Left ventricle myocardium inferior (tissue), 1 donor: ENCODE measurements at places on chromosomes 1 and 21. TPM values are rescaled to one million over a fixed set of nuclear protein-coding genes. Genes with fewer than 3 reads are reported as not detected.

The SELE gene
- 0.44 TPM for total RNA-seq

The ARHGAP30 gene
- total RNA-seq: 2.4 TPM

The FMO1 gene
- 0.49 TPM for total RNA-seq

The C1orf141 gene
- total RNA-seq: not detected

The CELA3B gene
- total RNA-seq: not detected

The IGSF3 gene
- total RNA-seq: 19.9 TPM

The SGIP1 gene
- 9.0 TPM for total RNA-seq

The FAM177B gene
- not detected for total RNA-seq

The DTL gene
- 0.30 TPM for total RNA-seq

The CHIA gene
- not detected for total RNA-seq

The ASPM gene
- total RNA-seq: 0.44 TPM

GRCh38 chr1:71785450-71785849 is 496.9 kb downstream of the NEGR1 start:
- no peak for DNase-seq

DNA sequence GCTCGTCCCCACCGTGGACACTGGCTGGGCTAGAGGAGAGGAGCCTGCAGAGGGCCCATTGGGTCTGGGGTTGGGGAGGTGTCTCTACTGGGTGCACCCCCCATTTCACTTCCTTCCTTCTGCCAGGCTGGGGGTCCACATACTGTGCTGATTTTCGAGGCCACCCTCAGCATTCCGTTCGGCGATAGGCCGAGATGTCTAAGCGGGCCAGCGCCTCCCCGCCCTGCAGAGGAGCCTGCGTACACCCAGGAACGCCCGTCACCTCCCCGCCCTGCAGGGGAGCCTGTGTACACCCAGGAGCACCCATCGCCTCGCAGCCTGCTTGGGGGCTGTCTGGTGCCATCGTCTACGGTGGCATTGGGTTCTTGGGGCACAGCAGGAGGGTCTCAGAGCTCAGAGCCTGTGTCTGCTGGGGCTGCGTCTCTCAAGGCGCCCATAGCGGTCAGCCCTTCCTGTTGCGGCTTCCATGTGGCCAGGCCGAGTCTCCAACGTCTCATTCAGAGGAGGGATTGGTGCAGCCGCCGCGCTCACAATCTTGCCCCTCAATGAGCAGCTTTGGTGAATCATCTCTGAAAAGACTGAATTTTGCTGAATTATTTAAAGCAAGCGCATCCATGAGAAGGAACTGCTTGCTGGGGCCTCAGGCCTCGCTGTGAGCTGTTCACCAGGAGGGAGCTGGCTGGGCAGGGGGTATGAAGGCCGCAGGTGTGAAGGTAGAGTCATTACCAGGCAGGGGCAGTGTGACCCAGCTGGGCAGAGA is 30.7 kb upstream of the AGPAT3 start:
- DNase-seq: no peak

GRCh38 chr1:245807954-245808719 is 653.4 kb downstream of the KIF26B start:
- no peak for DNase-seq

- DNase-seq: peak; percentile 80
Measured at GRCh38 chr1:111739925-111740765, 950 bp upstream of the INKA2 start.

DNA sequence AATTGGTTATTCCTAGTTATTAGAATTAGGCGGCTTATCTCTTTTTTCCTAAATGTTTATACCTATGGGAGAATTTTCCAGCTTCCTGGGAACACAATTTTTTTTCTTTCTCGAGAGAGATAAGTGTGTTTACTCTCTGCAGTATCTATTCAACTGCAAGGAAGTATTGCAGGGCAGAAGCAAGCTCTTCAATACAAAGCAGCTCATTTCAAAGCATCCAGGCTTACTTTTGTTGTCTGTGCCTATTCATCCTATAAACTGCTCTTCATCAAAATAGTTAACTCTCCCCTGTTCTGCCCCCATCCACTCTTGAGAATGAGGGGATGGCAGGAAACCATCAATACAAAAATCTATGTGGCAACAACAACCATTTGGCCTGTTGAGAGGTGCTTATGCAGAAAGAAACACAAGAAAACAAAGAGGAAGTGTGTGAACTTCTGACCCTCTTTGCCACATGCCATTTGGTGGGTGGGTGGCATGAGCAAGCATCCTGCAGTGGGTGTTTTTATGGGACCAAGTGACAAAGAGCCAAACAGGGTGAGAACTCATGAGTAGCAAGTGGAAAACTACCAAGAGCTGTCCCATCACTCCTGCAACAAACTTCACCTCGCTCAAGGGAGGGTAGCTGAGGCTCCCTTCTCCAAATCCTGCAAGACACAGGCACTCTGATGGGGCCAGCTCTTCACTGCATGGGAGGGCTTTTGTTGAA is 50.6 kb upstream of the MRPS6 start:
- no peak for DNase-seq

GRCh38 chr1:29249170-29249691 is 12.9 kb downstream of the PTPRU start:
- DNase-seq: no peak

DNA sequence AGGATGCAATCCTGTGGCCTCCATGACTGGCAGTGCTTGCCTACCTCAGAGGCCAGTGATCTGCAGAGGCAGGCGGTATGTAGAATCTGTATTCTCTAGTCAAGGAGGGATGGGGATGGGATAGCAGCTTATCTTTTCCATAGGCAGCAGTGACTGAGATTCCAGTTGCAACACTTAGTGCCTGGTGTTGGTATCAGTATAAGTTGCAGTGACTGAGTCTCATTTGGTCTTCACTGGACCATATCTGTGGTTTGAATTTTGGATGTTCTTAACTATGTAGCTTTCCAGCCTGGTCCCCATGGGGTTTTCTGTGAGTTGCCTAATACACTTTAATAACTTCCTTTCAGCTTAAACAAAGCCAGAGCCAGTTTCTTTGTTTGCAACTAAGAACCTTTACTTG is 16.5 kb downstream of the DYRK1A start:
- no peak for DNase-seq

- DNase-seq: no peak
Measured at GRCh38 chr1:170271430-170272161, 125.8 kb downstream of the NTMT2 start.

DNA sequence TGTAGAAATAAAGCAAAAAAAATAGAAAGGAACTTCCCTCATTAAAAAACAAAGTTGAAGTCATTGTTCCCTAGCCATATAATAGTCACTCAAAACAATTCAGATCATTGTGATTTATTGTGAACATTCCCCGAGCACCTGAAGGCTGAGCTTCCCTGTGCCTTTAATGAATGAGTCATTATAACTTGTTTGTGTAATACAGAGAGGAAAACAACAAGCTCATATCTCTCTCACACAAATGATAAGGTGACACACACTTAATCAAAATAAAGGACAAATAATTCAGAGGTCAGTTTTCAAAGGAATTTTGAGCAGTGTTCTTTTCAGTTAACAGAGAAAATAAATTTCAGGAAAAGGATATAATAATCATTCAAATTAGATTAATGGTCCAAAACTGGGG is 326.2 kb downstream of the DUSP10 start:
- DNase-seq: no peak

DNA sequence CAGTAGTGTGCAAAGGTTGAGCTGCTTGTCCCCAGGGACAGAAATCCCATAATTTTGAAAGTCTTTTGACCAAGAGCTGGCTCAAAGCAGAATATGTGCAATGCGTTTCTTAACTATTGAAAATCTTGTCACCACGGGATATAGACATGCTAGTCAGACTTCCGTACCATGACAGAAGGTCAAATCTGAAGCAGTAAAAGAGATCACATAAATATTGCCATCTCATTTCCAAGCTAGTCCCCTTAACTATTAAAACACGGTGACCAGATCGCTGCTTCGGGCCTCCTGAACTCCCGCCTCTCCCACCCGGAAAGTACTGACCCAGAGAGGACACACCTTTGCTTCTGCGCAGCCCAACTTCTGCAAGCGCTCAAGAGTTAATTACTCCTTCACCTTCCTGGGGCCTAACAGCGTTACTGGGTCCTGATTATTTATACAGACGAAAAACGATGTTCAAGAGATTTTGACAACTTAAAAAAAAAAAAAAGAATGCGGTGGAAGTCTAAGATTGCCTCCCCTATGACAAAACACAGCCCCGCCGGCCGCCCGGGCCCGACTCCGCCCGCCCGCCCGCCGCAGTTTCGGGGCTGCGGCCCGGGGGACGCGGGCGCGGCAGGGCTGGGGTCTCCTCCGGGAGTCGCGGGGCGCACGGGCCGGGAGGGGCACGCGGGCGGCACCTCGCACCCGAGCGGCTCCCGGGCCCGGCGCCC is 692 bp downstream of the SORT1 start:
- DNase-seq: no peak

GRCh38 chr1:70051926-70052325 is 153.5 kb downstream of the LRRC40 start:
- DNase-seq: no peak

GRCh38 chr1:85316321-85316720 is 39.9 kb upstream of the BCL10 start:
- DNase-seq: no peak

GRCh38 chr1:159936273-159936904 is 9.0 kb downstream of the IGSF9 start:
- DNase-seq: peak; percentile 72

DNA sequence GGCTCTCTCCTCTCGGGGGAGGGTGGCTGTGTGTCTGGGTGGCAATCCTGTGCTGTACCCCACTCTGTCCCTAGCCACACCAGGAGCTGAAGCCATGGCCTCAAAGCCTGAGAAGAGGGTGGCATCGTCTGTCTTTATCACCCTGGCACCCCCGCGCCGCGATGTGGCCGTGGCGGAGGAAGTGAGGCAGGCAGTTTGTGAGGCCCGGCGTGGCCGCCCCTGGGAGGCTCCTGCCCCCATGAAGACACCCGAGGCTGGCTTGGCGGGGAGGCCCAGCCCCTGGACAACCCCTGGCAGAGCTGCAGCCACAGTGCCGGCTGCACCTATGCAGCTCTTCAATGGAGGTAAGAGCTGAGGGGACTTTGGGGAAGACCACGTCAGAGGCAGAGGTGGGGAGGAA is 6.3 kb downstream of the FBLIM1 start:
- no peak for DNase-seq

GRCh38 chr1:187070076-187070475 is 241.3 kb downstream of the PLA2G4A start:
- no peak for DNase-seq

DNA sequence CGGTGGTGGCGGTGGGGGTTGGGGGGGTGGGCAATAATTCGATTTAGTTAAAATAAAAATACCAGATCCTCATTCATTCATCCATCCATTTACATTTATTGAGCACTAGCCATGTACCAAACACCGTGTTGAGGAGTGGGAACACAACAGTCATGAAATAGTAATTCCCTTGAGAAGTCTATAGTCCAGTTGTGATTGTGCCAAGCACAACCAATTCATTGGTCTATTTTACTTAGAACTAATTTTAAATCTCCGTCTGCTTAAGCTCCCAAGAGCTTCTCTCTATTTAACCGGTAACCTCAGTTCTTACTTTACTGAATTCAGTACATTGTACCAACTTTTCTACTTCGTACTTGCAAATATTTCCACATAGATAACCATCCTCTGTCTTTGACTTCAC is 38.4 kb downstream of the WARS2 start:
- no peak for DNase-seq

- no peak for DNase-seq
Measured at GRCh38 chr1:13683206-13683605, 16.8 kb upstream of the PRDM2 start.

DNA sequence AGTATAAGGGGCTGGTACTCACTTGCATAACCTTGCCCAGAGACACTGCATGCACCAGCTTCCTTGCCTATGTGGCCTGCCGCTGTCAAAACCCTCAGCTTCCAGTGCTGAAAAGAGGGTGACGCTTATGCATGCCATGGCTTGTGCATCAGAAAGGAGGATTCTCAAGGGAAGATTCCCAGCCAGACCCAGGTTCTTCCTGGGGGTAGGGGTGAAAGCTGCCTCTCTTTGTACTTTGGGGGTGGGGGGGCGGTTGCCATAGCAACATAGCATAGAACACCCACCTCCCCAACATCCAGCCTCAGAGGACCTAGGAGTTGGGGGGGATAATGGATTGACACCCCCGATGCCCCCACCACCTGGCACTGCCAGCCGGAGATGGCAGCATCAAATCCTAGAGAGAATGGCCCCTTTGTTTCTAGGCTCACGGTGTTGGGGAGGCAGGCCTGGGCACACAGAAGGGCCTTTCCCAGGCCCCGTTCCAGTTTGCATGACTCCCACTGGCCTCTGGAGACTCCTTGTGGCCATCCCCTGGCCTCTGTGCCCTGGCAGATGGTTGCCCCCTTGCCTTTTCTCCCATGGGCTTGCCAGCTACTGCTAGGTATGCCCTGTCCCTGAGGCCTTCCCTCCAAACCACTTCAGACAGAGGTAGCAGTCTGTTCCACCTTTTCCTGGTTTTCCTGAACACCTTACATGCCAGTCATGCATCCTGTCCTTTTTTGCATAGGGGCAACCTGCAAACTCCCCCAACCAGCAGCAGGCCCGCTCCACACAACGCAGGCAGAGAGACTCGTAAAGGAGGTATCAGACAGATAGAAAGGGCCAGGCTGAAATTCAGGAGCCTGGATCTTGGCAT is 44.6 kb downstream of the RHBG start:
- no peak for DNase-seq

GRCh38 chr1:96843196-96843595 is 121.6 kb downstream of the PTBP2 start:
- no peak for DNase-seq

DNA sequence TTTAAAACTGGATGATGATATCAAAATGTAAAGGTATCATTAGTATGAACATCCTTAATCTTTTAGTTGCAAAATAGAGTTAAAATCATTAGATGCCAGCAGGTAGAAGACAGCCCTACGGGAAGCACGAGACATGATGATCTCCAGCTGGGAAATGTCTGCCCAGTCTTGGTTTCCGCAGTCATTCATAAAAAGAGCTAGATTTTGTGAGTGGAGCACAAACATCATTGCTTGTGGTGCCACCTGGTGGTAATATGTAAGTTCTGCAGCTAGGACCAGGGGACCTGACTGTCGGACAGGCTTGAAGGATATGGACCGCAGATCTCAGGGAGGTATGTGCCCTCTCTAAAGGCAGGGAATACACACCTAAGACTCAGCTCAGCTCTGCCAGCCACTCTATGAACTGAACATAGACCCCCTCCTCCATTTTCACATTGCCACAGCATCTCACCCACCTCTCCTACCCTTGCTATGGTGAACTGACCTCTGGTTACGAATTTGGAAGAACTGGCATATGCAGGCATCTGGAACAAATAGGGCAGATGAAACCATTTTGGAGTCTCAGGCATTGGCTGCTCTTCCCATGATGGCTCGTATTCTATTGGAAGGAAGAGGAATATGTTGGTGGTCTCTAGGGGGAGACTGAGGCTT is 9.2 kb downstream of the FCMR start:
- DNase-seq: peak; percentile 40

DNA sequence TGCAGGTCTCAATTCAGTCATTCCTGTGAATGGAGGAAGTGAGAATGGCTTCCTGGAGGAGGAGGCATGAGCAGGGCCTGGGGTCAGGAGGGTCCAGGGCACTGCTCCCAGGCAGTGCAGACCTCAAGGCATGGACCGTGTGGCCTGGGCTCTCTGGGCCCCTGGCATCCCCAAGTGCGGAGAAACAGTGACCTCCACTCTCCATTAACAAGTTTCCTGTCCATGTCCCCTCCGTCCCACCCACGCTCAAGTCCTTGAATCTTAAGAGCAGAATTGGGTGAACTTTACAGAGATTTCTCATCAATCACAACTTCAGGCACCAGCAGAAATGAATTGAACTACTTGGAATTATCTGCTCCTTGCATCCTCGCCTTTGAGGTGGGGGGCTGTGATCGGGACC is 211.1 kb downstream of the NPHP4 start:
- DNase-seq: no peak
